ENCODE measurements at places on chromosomes 7 and 10. TPM values are rescaled to one million over a fixed set of nuclear protein-coding genes. Genes with fewer than 3 reads are reported as not detected.

MSRB2 gene
- 9.1 TPM for total RNA-seq

UTF1 gene
- not detected for total RNA-seq

ODAD2 gene
- 0.40 TPM for total RNA-seq

ITIH2 gene
- total RNA-seq: not detected

FANK1 gene
- 0.45 TPM for total RNA-seq

SPDYE8 gene
- not detected for total RNA-seq

CRHR2 gene
- total RNA-seq: not detected

RPEL1 gene
- not detected for total RNA-seq

TUBAL3 gene
- not detected for total RNA-seq

UCN3 gene
- not detected for total RNA-seq

CH25H gene
- total RNA-seq: not detected

CDK1 gene
- 112 TPM for total RNA-seq

DNA sequence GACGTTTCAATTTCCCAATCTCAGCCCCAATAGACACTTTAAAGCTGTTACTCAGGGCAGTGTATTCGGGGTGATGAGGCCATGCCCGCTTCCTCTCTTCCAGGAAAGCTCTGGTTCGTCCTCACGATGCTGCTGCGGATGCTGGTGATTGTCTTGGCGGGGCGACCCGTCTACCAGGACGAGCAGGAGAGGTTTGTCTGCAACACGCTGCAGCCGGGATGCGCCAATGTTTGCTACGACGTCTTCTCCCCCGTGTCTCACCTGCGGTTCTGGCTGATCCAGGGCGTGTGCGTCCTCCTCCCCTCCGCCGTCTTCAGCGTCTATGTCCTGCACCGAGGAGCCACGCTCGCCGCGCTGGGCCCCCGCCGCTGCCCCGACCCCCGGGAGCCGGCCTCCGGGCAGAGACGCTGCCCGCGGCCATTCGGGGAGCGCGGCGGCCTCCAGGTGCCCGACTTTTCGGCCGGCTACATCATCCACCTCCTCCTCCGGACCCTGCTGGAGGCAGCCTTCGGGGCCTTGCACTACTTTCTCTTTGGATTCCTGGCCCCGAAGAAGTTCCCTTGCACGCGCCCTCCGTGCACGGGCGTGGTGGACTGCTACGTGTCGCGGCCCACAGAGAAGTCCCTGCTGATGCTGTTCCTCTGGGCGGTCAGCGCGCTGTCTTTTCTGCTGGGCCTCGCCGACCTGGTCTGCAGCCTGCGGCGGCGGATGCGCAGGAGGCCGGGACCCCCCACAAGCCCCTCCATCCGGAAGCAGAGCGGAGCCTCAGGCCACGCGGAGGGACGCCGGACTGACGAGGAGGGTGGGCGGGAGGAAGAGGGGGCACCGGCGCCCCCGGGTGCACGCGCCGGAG, 2.6 kb downstream of the GJD4 start:
- H3K27me3 ChIP-seq: peaks cover 48% of the 10 kb centered on the region
- no peak overlapping the region for H3K27ac ChIP-seq
- H3K36me3 ChIP-seq: no peaks in the 10 kb centered on the region
- peaks cover 5% of the 10 kb centered on the region for H3K4me1 ChIP-seq
- peak; percentile 19 for DNase-seq

DNA sequence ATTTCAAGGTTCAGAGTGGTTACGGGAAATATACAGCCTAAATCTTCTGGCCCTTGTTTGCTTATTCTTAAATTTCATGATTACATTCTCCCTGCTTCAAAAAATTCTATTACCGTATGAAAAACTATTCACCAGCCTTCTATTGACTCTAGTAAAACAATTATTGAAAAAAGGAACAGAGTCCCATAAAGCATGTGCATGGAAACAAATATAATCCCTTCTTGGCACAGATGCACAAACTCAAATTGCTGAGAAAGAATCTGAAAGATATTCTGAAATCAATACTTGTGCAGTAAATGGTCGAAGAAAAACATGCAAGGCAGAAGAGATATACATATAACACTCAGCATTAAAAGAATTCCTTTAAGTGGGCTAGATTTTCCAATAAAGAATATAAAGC, 83.6 kb downstream of the LRRN3 start:
- peaks cover 12% of the 10 kb centered on the region for H3K4me1 ChIP-seq
- DNase-seq: no peak
- no peak overlapping the region for H3K27ac ChIP-seq
- peaks cover 3% of the 10 kb centered on the region for H3K36me3 ChIP-seq
- no peak overlapping the region for H3K4me3 ChIP-seq

- no peak for DNase-seq
- H3K27ac ChIP-seq: no peak overlapping the region
- H3K36me3 ChIP-seq: no peaks in the 10 kb centered on the region
- peaks cover 14% of the 10 kb centered on the region for H3K27me3 ChIP-seq
Observed at GRCh38 chr10:87578160-87578841, 73.6 kb downstream of the MINPP1 start.

GRCh38 chr7:147510923-147511322, 1079.6 kb upstream of the C7orf33 start:
- H3K4me1 ChIP-seq: no peaks in the 10 kb centered on the region
- no peak for DNase-seq
- H3K4me3 ChIP-seq: no peak overlapping the region
- no peak overlapping the region for H3K27ac ChIP-seq

GRCh38 chr10:11704092-11704491, 38.1 kb upstream of the ECHDC3 start:
- peaks cover 26% of the 10 kb centered on the region for H3K27me3 ChIP-seq
- H3K36me3 ChIP-seq: no peaks in the 10 kb centered on the region
- no peak overlapping the region for H3K27ac ChIP-seq
- no peak for DNase-seq
- peaks cover 2% of the 10 kb centered on the region for H3K4me1 ChIP-seq
- H3K4me3 ChIP-seq: no peak overlapping the region

GRCh38 chr10:70753026-70753663, 32.0 kb downstream of the TBATA start:
- no peak overlapping the region for H3K27ac ChIP-seq
- H3K4me1 ChIP-seq: no peaks in the 10 kb centered on the region
- no peak for DNase-seq
- H3K27me3 ChIP-seq: no peaks in the 10 kb centered on the region
- H3K36me3 ChIP-seq: no peaks in the 10 kb centered on the region

- H3K4me3 ChIP-seq: no peak overlapping the region
- H3K27me3 ChIP-seq: no peaks in the 10 kb centered on the region
- H3K27ac ChIP-seq: no peak overlapping the region
- no peaks in the 10 kb centered on the region for H3K36me3 ChIP-seq
- peaks cover 14% of the 10 kb centered on the region for H3K4me1 ChIP-seq
- no peak for DNase-seq
Observed at GRCh38 chr10:9172276-9172675, 1117.8 kb downstream of the GATA3 start.

- H3K27me3 ChIP-seq: peaks cover 4% of the 10 kb centered on the region
- no peak overlapping the region for H3K4me3 ChIP-seq
- H3K4me1 ChIP-seq: no peaks in the 10 kb centered on the region
- no peak overlapping the region for H3K27ac ChIP-seq
Observed at GRCh38 chr7:16062269-16062668, 359.1 kb downstream of the CRPPA start.

DNA sequence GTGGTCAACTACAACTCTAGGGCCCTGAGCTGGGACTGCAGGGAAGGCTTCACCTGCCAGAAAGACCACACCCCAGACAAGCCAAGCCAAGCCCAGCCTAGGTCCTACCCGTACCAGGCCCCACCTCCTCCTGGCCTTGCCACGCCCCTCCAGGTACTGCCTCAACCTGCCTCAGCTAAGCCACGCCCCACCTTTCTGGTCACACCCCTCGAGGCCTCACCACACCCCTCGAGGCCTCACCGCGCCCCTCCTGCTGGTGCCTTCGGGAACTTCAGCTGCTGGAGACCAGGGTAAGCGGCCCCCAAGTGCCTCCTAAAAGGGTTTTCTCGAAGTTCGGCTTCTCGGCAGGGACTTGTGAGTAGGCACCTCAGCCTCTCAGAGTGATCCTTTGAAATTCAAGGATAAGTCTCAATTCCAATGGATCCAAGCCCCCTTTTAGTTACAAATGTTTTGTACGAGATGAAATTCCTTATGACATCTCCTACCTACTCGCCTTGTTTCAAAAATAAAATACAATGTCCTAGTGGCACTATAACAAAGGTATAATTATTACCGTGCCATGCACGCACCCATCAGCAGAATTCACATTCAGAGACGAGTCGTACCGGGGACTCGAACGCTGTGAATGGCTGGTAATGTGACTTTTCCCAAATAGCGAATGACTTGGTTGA, 171.2 kb downstream of the ARHGAP21 start:
- no peak overlapping the region for H3K27ac ChIP-seq
- H3K27me3 ChIP-seq: no peaks in the 10 kb centered on the region
- DNase-seq: peak; percentile 52
- peaks cover 7% of the 10 kb centered on the region for H3K4me1 ChIP-seq
- H3K36me3 ChIP-seq: no peaks in the 10 kb centered on the region

GRCh38 chr7:37211097-37211880, 237.4 kb downstream of the ELMO1 start:
- H3K27me3 ChIP-seq: no peaks in the 10 kb centered on the region
- no peak overlapping the region for H3K27ac ChIP-seq
- peaks cover 5% of the 10 kb centered on the region for H3K4me1 ChIP-seq

- no peak for DNase-seq
- no peak overlapping the region for H3K4me3 ChIP-seq
- no peaks in the 10 kb centered on the region for H3K4me1 ChIP-seq
- H3K27me3 ChIP-seq: peaks cover 30% of the 10 kb centered on the region
- no peaks in the 10 kb centered on the region for H3K36me3 ChIP-seq
Observed at GRCh38 chr7:45296748-45297147, 139.2 kb downstream of the RAMP3 start.

GRCh38 chr7:47551668-47552440, 30.1 kb downstream of the TNS3 start:
- H3K27ac ChIP-seq: no peak overlapping the region
- no peaks in the 10 kb centered on the region for H3K36me3 ChIP-seq
- H3K27me3 ChIP-seq: no peaks in the 10 kb centered on the region
- no peak overlapping the region for H3K4me3 ChIP-seq

- DNase-seq: no peak
- no peaks in the 10 kb centered on the region for H3K4me1 ChIP-seq
- H3K27ac ChIP-seq: no peak overlapping the region
- H3K27me3 ChIP-seq: no peaks in the 10 kb centered on the region
Observed at GRCh38 chr7:105571891-105572290, 9.4 kb downstream of the EFCAB10 start.

DNA sequence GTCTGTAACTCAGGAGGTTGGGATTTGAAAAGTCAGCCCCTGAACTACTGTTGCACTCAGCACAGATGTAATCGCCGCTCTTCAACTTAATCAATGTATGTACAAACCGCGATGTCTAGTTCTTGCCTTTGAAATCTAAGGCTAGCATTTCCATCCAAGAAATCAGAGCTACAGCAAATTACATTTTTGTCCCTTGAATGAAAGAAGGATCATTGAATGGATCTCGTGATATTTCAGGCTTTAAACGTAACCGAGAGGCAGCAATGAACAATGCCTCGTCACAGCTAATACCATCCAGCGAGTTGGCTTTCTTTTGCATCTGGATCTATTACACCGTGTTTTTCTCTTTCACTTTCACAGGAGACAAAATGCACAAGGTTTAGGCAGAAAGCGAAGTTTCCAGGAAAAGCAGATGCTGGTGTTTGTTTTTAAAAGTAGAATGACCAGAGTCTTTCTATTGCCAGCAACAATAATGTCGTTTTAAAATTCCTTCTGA, 5.5 kb downstream of the SKIDA1 start:
- peak overlapping the region; percentile 80 for H3K4me3 ChIP-seq
- peaks cover 74% of the 10 kb centered on the region for H3K27me3 ChIP-seq
- H3K27ac ChIP-seq: no peak overlapping the region

- H3K27ac ChIP-seq: no peak overlapping the region
- H3K27me3 ChIP-seq: no peaks in the 10 kb centered on the region
- no peaks in the 10 kb centered on the region for H3K36me3 ChIP-seq
- no peak overlapping the region for H3K4me3 ChIP-seq
Observed at GRCh38 chr7:102992938-102993717, 80.3 kb downstream of the LRRC17 start.

GRCh38 chr7:753190-753589, 26.1 kb upstream of the PRKAR1B start:
- H3K4me3 ChIP-seq: no peak overlapping the region
- no peak overlapping the region for H3K27ac ChIP-seq
- H3K4me1 ChIP-seq: no peaks in the 10 kb centered on the region
- H3K27me3 ChIP-seq: no peaks in the 10 kb centered on the region

- H3K36me3 ChIP-seq: no peaks in the 10 kb centered on the region
- H3K4me3 ChIP-seq: no peak overlapping the region
- no peak overlapping the region for H3K27ac ChIP-seq
- H3K4me1 ChIP-seq: peaks cover 2% of the 10 kb centered on the region
- no peaks in the 10 kb centered on the region for H3K27me3 ChIP-seq
Observed at GRCh38 chr10:90718182-90718581, 139.7 kb downstream of the HTR7 start.

GRCh38 chr10:7551950-7552716, 114.6 kb downstream of the ITIH5 start:
- no peak for DNase-seq
- no peak overlapping the region for H3K27ac ChIP-seq

- H3K4me3 ChIP-seq: no peak overlapping the region
- peaks cover 18% of the 10 kb centered on the region for H3K36me3 ChIP-seq
- peaks cover 14% of the 10 kb centered on the region for H3K4me1 ChIP-seq
- H3K27ac ChIP-seq: no peak overlapping the region
- peaks cover 52% of the 10 kb centered on the region for H3K27me3 ChIP-seq
- no peak for DNase-seq
Observed at GRCh38 chr10:99872367-99873162, 90.1 kb downstream of the ABCC2 start.

GRCh38 chr7:16648551-16648950, 2.6 kb downstream of the BZW2 start:
- peak overlapping the region; percentile 36 for H3K27ac ChIP-seq
- H3K27me3 ChIP-seq: no peaks in the 10 kb centered on the region
- peak overlapping the region; percentile 54 for H3K4me3 ChIP-seq
- H3K36me3 ChIP-seq: peaks cover 43% of the 10 kb centered on the region
- no peak for DNase-seq
- H3K4me1 ChIP-seq: peaks cover 67% of the 10 kb centered on the region

GRCh38 chr7:26087321-26088091, 64.5 kb upstream of the NFE2L3 start:
- no peak for DNase-seq
- no peaks in the 10 kb centered on the region for H3K36me3 ChIP-seq
- no peak overlapping the region for H3K27ac ChIP-seq
- no peak overlapping the region for H3K4me3 ChIP-seq
- H3K4me1 ChIP-seq: peaks cover 15% of the 10 kb centered on the region

DNA sequence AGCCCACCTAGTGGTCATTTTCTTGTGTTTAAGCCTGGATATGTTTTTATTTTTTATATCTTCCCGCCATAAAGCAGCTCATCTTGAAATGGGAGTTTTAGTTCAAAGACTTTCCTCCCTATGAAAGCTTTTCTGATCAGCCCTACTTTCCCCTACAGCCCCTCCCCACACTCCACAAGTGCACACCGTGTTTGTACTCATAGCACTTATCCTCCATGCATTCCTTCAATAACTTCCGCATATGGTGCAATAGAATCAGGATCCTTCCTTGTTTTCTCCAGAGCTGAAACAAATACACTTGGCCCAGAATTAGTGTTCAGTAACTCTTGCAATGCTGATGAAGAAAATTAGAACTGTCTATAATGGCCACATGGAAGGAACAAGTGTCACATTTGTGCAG, 235.9 kb downstream of the KCNMA1 start:
- H3K36me3 ChIP-seq: no peaks in the 10 kb centered on the region
- no peak overlapping the region for H3K4me3 ChIP-seq
- peaks cover 2% of the 10 kb centered on the region for H3K27me3 ChIP-seq

GRCh38 chr7:35588647-35589046, 106.3 kb downstream of the HERPUD2 start:
- H3K4me1 ChIP-seq: no peaks in the 10 kb centered on the region
- no peaks in the 10 kb centered on the region for H3K36me3 ChIP-seq
- no peak overlapping the region for H3K4me3 ChIP-seq
- H3K27me3 ChIP-seq: no peaks in the 10 kb centered on the region
- no peak overlapping the region for H3K27ac ChIP-seq
- no peak for DNase-seq

Data from activated CD8-positive, alpha-beta T cell treated with anti-CD3 and anti-CD28 coated beads for 36 hours (primary cell).